Ecto neural progenitor cell (in vitro differentiated cells): ENCODE measurements at places on chromosomes 4 and X.

- no peak for DNase-seq
These were observed 115.3 kb downstream of the DACH2 start for GRCh38 chrX:86263526-86263925.

- DNase-seq = no peak
These were observed 96.8 kb downstream of the MTMR1 start for GRCh38 chrX:150790021-150790420.

DNA sequence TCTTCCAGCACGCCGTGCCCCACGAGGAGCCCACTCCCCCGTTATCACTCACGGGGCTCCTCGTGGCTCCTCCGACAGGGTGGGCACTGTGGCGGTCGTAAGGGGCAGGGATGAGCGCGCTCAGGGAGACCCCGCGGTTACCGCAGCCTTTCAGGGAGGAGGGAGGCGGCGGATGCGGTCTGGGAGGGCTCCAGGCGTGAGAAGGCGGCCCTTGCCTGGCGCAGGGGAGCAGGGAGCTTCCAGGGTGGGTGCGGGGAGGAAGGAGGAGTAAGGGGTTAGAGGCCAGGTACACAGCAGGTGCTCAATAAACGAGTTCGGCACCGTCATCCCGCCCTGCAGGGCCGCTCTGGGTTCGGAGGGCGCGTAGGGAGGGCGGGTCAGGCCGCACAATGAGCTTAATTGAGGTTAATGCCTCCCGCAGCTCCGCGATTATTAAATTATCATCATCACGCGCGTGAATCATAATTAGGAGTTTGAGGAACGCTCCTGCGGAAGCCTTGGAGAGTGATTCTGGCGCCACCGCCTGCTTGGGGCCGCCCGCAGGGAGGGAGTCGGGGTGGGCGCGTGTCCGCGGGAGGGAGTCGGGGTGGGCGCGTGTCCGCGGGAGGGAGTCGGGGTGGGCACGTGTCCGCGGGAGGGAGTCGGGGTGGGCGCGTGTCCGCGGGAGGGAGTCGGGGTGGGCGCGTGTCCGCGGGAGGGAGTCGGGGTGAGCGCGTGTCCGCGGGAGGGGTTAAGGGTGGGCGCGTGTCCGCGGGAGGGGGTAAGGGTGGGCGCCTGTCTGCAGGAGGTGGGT, 7.6 kb upstream of the NKX1-1 start:
- DNase-seq = peak; percentile 40

DNA sequence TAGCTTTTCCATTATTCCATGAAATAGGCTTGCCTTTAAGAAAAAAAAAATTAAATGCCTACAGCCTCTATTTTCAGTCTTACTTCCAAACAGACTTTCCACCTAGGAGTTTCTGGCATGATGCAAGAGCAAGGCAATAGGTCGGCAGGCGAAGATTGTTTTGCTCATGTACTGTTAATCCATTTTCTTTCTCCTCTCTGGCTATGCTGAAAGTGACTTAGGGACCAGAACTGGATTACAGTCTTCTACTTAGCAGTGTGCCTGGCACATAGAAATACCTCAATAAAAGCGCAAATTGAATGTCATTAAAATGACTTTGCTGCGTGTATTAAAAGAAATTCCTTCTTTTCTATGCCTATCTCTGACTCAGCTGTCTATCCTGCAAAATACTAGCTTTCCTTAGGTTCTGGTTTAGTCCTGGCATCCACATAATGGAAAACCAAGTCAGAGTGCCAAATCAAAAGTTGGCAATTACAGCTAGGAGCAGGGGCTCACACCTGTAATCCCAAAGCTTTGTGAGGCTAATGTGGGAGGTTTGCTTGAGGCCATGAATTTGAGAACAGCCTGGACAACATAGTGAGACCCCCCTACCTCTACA, 51.9 kb downstream of the CC2D2A start:
- no peak for DNase-seq

DNA sequence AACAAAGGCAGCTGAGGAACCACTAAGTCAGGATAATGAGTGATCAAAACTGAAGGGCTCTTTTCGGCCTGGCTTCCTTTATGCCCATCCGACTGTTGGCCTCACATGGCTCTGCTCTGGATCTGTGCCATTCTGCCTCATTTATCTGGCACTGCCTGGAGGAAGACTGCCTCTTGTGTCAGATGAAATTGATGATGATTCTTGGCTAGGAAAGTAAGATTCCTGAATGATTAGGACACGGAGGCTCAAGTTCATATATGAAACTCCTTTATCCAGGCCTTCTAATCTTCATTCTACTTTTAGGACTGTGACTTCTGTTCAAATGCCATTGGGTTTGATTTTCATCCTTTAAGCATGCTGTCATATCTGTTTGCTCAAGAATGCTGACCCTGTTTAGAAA, 475.4 kb upstream of the RPS6KA3 start:
- DNase-seq = no peak

- no peak for DNase-seq
These were observed 77.9 kb upstream of the AADAT start for GRCh38 chr4:170167678-170168077.
